H1 (cell line): ENCODE measurements at places on chromosomes 3 and 15. TPM values are rescaled to one million over a fixed set of nuclear protein-coding genes. Genes with fewer than 3 reads are reported as not detected.

Gene FOXL2
- total RNA-seq = 2.2 and 2.4 TPM in 2 replicates

DNA sequence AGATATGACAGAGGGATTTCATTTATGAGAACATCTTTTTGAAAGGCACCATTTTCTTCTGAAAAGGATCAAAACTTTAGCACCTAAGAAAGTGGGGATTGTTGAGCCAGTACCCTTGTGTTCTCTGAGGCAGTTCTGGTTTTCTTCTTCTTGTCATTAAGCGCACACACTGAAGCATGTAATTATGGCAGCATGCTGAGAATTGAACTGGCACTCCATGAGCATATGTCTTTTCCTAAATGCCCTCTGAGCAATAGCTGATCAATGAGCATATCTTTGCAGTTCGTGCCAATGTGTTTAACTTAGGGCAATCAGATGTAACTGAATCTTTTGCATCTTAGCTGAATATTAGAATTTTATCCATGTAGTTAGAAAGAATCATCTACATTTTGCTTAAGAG, 53.9 kb upstream of the VGLL3 start:
- no peak for DNase-seq

DNA sequence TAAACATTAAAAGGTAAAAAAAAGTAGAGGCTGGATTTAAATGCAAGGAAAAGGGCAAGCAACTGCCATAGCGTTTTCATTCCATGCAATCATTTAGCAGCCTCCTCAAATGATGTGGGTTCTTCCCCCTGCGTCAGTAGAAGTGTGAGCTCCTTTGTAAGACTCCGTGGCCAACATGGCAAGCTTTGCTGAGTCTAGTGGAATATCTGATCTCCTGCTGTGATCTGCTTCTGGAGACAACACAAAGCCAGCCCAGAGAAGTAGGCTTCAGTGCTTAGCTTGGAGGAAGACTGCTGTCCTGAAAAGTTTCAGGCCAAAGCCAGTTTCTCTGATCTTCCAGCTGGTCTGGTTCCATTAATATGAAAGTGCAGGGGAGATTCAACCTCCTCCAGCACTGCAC, 70.4 kb downstream of the ARPP21 start:
- DNase-seq = no peak

GRCh38 chr3:43345877-43346276, 59.5 kb downstream of the SNRK start:
- DNase-seq = no peak

DNA sequence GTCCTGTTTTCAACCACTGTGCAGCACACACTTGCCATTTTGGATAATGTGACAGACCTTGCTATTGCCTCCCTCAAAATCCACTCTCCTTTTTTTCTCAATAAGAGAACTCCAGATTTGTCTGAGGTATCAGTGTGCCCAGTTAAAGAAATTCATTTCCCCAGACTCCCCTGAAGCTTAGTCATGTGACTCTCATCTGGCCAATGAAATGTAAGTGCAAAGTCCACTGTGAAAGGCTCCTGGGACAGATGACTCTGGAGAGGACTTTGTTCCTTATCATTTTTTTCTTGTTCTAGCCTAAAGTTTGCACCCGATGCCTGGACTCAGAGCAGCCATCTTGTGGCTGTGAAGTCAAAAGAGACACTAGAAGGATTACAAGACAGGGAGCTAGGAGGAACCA, 268.6 kb upstream of the LRTM1 start:
- no peak for DNase-seq
